ENCODE measurements at places on chromosomes 5 and 9.

DNA sequence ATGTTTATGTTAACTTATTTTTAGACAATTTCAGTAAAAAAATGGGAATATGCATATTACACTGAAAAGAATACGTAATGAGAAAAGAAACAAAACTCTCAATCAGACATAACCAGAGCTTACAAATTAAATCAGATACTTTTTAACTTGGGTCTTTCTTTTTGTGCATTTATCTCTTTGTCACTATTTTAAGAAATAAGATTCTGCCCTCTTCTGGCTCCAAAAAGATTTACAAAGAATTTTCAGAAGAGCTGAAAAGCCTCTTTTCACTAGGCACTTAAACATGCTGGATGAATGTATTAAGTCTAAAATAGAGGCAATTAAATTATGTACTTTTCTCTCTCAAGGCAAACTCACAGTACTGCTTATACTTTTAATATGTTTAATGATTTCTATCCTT is 55.5 kb downstream of the CEP120 start:
- DNase-seq = no peak

DNA sequence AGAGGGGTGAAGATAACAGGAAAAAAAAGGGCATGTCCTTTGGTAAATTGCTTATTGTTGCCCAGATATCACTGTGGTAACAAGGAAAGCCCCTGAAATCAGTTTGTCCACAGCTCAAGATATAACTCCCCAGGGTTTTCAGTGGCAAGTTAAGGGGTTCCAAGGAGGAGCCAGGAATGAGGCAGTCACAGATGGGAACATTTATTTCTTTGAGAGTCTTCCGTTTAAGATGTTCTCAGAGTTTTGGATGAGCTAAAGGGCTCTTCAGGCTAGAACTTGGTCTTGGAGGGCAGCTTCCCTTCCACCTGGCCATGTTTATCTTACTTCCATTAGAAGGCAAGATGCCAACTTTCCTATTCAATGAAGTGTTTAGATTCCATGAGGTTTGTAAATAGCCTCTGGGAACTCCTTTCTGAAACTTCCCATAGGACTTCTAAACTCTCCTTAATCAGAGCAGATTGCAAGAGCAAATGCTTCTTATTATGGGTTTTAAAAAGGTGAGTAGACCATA is 277.6 kb upstream of the TNC start:
- DNase-seq = no peak

GRCh38 chr9:90162819-90163218 is 479.8 kb downstream of the DIRAS2 start:
- DNase-seq = no peak

DNA sequence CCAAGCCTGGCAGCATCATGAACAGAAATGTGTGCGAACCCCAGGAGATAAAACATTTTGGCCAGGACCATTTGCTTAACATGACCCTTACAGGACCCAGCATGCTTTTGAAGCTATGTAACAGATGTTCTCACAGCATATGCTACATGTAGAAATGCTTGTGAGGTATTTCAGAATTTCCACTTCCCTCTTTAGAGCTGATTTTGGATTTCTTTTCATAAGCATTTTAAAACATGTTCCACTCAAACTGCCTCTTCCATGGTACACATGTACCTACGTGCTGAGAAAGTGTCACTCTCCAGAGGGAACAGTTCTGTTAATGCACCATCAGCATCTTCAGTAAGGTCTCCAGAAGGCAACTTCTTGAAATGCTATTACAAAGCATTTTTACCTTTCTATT is 15.7 kb upstream of the TSSK1B start:
- no peak for DNase-seq

GRCh38 chr5:169895926-169896325 is 84.4 kb downstream of the INSYN2B start:
- DNase-seq = no peak

DNA sequence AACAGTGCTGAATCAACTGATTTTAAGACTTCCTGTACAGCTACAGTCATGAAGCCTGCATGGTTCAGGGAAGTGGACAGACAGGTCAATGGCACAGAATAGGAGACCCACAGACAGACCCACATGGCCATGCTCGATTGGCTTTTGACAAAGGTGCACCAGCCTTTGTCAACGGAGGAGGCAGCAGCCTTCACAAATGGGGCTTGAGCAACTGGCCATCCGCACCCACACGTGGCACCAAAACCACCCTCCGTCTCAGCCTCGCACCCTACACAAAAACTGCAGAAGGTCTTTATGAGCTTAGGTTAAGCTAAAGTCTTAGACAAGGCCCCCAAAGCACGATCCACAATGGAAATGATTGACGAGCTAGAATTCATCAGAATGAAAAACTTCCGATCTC is 59.5 kb upstream of the UBAC1 start:
- no peak for DNase-seq

- DNase-seq = no peak
These were observed 189.3 kb upstream of the EFNA5 start for GRCh38 chr5:107860044-107860443.

All from stimulated activated CD8-positive, alpha-beta memory T cell treated with anti-CD3 and anti-CD28 coated beads, Interleukin-2, amount 100 ng/mL, for 1 hour (primary cell).